ENCODE measurements at places on chromosomes 1 and 21.

GRCh38 chr1:85179522-85179921, 21.3 kb downstream of the SYDE2 start:
- DNase-seq = no peak

DNA sequence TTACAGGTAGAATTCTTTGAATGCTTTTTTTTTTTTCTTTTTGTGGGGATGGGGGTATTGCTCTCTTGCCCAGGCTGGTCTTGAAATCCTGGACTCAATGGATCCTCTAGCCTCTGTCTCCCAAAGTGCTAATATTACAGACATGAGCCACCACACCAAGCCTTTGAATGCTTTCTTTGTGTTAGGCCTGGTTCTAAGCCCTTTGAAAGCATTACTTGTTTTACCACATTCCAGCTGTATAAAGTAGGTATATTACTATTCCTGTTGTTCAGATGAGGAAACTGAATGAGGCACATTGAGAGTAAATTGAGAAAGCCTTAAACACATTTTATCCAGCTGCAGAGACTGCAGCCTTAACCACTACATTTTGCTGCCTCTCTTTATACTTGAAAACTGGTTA, 841.8 kb upstream of the ADGRL4 start:
- no peak for DNase-seq

- no peak for DNase-seq
These were observed 13.5 kb downstream of the PLCH2 start for GRCh38 chr1:2489615-2490014.

DNA sequence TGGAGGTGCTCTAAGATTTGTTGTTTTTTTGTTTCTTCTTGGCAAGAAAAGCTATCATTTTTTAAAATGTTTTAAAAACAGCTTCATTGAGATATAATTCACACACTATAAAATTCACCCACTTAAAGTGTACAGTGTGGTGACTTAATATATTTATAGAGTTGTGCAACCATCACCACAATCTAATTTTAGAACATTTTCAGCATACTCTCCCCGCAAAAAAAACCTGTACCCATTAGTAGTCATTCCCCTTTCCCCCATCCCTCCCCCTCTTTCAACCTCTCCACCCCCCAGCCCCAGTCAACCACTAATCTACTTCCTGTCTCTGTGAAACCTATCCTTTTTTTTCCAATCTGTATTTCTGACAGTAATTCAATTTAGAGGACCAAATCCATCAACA, 30.6 kb downstream of the ZC3H11B start:
- DNase-seq = no peak

- DNase-seq = no peak
These were observed 109.0 kb upstream of the IPO9 start for GRCh38 chr1:201719812-201720521.

GRCh38 chr1:221823561-221823960, 81.7 kb upstream of the DUSP10 start:
- DNase-seq = no peak

DNA sequence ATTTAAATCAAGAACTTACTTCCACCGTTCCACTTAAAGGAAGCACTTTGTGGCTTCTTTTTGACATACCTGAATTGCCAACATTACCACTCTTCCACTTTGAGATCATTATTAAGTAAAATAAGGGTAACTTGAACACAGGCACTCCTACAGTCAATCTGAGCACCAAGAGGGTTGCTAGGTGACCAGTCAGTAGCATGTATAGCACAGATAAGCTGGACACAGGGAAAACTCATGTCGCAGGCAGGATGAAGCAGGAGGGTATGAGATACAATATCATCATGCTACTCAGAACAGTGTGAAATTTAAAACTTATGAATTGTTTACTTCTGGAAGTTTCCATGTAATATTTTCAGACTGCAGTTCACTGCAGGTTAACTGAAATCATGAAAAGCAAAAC, 47.0 kb upstream of the RAP1GAP start:
- no peak for DNase-seq

DNA sequence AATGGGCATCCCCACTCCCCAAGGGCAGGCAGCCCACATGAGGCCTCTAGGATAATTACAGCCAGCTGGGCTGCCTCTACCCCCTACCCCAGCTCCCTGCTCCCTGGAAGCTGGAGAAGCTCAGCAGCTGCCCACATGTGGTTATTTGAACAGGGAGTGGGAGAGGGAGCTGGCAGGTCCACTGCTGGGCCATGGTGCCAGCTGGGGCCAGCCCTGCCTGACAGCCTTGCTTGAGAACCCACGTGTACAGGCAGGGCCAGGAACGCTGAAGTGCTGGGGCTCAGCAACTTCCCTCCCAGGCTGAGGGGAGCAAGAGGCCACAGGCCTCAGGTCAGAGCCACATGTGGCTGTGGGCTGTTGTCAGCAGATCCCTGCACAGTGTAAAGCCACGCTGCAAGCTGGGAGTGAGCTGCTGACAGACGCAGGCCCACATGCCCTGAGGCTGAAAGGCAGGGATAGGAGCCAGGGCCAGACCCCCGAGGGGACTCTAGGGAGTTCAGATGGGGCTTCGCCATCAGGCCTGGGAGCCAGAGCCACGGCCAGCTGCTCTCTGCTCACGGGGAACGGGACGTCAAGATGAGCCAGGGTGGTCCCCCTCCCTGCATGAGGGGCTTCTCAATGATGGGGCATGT, 129.0 kb downstream of the SYF2 start:
- DNase-seq = no peak

GRCh38 chr1:195898924-195899323, 709.3 kb downstream of the KCNT2 start:
- no peak for DNase-seq

- no peak for DNase-seq
These were observed 112.3 kb upstream of the GADD45A start for GRCh38 chr1:67572594-67573221.

GRCh38 chr1:55955016-55955621, 624.2 kb downstream of the PLPP3 start:
- DNase-seq = no peak

DNA sequence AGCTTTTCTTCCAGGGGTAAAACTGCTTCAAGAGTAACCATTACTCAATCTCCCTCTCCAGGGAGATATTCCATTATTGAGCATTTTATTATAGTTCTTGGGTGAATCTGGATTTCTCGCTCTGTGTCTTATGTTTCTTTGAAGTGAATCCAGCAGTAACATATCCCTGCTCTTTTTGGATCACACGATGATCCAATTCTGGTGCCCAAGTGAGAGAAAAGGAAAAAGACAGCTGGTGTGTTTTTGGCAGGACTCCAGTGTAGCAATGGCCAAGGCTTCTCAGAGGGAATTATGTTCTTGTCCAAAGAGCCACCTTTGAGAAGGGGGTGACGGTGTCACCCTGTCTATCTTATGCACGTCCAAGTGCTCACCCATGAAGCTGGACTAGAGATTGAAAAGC, 140.3 kb upstream of the ERRFI1 start:
- DNase-seq = no peak

GRCh38 chr1:182995894-182996293, 27.3 kb upstream of the LAMC1 start:
- DNase-seq = no peak

DNA sequence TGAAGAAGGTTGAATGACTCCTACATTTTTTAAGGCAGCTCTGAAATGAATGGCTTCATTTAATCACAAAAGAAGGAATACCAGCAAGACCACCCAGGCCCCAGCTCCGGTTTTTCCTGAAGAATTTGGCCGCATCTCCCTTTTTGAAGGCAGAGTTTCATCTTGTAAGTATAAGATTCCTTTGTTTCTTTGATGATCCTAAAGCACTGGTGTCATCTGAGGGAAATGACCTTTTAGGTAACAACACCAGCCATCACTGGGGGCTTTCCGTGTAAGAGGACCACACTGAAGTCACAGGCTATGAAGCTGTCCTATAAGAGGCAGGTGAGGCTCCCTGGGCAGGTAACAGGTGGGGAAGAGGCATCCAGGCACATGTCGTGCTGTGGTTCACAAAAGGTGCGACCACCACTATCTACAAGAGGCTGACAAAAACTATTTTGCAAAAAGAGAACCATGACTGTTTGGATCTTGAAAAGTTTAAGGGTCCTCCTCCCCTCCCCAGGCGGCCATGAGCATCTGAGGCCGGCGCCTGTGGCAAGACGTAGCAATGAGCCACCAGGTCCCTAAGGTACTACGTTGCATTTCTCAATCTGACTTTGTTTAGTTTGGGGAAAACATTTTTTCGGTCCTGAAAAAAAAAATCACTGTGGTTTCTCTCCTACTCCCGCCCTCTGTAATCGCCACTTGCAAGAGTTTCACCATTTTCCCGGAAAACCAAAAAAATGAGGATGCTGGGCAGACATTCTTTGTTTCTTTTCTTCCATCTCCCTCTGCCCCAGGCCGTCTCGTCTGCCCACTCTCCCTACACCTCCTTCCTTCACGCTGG, 46.3 kb upstream of the IRF2BP2 start:
- no peak for DNase-seq

- no peak for DNase-seq
These were observed 2.1 kb downstream of the GPR161 start for GRCh38 chr1:168134642-168135041.

- DNase-seq = no peak
These were observed 26.8 kb downstream of the RAB3B start for GRCh38 chr1:51963592-51964308.

DNA sequence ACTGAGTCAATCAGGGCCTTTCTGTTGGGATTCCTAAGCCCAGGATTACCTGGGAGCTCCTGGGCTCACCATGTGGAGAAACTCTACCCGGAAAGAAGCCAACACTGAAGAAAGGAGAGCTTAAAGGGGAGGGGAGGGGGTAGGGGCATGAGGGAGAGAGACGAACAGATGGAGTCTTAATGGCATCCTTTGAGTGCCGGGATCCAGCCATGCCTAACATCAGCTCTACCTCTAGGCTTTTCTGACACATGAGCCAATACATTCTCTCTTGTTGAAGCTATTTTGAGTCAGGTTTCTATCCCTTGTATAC, 75.0 kb downstream of the NPHP4 start:
- DNase-seq = no peak
